NCI-H1092 treated with DMSO at 0.1 percent for 48 hours (cell line): ENCODE measurements at places on chromosomes 2 and 18.

DNA sequence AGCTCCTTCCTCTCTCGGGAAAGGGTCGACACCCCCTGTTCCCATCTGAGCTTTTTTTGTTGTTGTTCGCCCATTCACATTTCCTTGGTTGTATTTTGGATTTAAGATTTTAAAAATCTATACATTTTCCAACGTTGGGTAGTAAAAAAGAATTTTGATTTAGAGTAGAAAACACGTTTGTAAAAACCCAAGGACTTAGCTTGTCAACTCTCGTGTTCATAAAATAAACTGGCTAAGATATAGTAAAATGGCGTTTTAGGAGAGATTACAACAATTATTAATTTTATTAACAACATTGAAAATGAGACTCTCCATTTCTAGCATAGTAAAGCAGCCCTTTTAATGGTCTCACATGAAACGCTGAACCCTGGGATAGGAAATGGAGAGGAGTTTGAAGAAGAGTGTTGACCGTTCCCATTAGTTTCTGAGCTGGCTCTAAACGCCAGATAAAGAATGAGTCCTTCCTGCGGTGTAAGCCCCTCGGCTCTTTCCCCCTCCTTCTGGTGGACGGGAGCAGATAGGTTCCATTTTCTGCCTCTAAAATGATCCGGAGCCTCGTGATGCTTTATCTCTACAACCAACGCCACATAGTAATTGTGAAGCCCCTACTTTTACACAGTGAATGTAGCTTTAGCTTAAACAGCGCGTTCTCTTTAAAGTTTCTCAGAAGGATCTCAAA, 24.0 kb upstream of the ZNF516 start:
- DNase-seq = peak; percentile 94

GRCh38 chr18:71370095-71370494, 1081.2 kb downstream of the SOCS6 start:
- no peak for DNase-seq

- DNase-seq = no peak
Measured at GRCh38 chr2:150909613-150910012, 352.1 kb downstream of the RBM43 start.

GRCh38 chr2:120779781-120780283, 44.2 kb downstream of the GLI2 start:
- no peak for DNase-seq

- DNase-seq = peak; percentile 36
Measured at GRCh38 chr18:52288403-52289004, 51.5 kb upstream of the DCC start.

DNA sequence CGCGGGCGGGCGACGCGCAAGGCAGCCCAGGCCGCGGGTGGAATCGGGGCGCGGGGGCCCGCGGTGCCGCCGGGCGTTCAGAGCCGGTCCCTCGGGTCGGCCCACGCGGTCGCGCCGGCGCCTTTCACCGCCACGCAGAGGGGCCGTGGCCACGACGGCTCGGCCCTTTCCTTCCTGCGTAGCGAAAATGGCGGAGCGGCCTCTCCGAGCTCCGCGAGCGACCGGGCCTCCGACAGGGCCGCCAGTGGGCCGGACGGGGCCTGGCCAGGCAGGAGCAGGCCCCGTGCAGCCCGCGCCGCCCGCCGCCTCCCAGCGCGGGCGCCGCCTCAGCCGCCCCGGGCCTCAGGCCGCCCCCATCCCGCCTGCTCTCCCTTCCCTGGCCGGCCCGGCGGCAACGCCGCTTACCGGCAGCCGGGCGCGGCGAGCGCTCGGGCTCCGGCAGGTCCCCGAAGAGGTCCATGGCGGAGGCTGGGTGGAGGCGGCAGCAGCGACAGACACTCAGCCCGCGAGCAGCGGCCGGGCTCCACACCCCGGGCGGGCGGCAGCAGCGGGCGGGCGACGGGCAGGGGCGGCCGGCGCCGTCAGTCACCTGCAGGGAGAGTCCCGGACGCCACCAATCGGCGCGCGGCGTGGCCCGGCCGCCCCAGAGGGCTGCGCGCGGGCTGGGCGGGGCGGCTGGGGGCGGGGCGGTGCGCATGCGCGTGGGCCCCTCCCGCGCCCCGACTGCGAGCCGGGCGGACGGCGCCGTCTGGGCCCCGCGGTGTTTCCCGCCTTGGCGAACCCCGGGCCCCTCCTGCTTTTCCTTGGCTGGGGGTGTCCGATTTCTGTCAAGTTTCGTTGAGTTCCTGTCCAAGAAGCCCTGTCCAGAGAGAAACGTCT, at the start of gene ILKAP:
TSS of gene ILKAP (minus strand) at position 602 of the 879 bp plus-strand sequence. CDS start at position 460, 142 bp downstream.
- peak; percentile 75 for DNase-seq

GRCh38 chr18:11037533-11038240, 111.7 kb downstream of the PIEZO2 start:
- DNase-seq = no peak

GRCh38 chr2:27211241-27211942, 449 bp upstream of the ATRAID start:
- peak; percentile 85 for DNase-seq

GRCh38 chr18:74082742-74083556, 64.7 kb downstream of the FBXO15 start:
- DNase-seq = no peak

GRCh38 chr2:118249531-118249930, 161.3 kb downstream of the INSIG2 start:
- no peak for DNase-seq

DNA sequence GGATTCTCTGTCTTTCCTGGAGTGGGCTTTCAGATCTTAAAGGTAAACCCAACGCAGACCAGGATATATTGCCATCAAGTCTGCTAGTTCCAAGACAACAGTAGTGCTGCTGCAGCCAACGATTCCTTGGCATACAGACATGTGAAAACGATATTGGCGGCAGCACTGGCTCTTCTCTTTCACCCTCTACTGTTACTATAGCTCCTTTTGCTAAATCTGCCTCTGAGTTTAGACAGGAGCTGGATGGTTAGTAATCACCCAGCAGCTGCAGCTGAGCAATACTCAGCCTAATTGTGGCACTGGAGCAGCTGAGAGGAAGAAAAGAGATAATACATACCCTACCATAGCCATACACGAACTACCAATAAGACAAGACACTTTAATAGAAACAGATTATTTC, 4.0 kb downstream of the YES1 start:
- peak; percentile 51 for DNase-seq

DNA sequence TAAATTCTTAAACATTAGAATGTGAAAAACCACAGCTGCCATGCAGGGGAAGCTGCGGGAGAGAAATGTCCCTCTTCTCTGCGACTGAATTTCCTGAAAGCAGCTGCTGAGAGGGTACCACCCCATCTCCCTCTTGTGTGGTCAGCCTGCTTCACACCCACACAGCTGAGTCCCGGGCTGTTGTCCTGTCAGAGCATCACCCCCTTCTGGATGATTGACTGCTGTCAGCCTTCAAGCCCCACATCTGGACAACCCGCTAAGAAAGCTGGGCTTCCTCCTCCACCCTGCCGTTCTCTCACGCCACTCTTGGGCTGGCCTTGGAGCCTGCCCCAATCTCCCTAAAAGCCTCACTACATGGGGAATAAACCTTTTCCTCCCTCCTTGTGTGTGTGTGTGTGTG, 26.0 kb downstream of the SH3YL1 start:
- DNase-seq = no peak

- DNase-seq = no peak
Measured at GRCh38 chr2:218329826-218330593, 26.6 kb upstream of the CATIP start.
